BE2C (cell line): ENCODE measurements at places on chromosomes 6 and 20.

DNA sequence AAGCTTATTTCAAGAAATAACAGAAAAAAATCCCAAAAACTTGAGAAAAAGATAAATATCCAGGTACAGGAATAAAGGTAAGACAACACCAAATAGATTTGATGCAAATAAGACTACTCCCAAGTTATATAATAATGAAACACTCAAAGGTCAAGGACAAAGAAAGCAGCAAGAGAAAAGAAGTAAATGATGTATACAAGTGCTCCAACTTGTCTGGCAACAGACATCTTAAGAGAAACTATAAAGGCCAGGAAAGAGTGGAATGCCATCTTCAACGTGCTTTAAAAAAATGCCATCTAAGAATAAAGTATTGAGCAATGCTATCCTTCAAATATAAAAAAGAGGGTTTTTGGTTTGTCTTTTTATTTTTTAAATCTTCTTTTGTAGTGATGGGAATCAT lies 54.2 kb downstream of the REV3L start:
- DNase-seq, result no peak

DNA sequence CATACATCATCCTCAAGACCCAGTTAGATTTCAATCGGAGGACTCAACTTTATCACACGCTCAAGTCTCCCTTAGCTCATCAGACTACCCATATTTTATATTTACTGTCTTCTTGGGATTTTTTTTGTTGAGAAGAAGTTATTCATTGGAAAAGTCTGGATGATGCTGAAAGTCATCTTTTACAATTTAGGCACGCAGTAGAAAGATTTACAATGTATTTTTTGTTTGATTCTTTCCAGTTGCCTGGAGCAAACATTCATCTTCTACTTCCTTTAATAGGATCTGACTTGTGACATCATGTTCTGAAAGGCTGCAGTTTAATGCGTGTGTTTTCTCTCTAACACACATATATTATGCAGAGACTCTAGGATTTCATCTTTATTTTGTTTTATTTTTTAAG lies 235.7 kb downstream of the DOK5 start:
- DNase-seq, result no peak

DNA sequence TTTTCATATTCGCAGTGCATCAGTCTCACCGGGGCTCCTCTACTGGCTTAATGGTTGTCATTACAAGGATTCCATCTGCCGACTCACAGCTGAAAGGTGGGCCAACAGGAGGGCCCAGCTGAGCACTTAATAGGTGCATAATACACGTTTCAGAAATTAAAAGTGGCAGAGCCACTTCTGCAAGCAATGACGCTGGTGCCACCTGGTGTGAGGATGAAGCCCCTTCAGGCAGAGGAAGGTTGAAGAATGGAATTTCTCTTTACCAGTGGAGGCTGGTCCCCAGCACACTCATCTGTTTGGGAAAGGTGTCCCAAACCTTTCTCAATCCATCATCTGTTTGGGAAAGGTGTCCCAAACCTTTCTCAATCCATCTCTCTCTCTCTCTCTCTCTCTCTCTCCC lies 8.2 kb upstream of the STMND1 start:
- no peak for DNase-seq

- no peak for DNase-seq
Observed at GRCh38 chr20:46210672-46211330, 92.7 kb downstream of the CD40 start.

DNA sequence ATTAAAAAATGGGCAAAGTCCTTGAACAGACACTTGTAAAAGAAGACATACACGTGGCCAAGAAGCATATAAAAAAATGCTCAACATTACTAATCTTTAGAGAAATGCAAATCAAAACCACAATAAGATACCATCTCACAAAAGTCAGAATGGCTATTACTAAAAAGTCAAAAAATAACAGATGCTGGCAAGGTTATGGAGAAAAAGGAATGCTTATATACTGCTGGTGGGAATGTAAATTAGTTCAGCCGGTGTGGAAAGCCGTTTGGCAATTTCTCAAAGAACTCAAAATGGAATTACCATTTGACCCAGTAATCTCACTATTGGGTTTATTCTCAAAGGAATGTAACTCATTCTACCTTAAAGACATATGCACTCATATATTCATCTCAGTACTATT lies 166.6 kb downstream of the KHDC1L start:
- DNase-seq, result no peak

- DNase-seq, result peak; percentile 64
Observed at GRCh38 chr20:32155017-32155981, 45.8 kb downstream of the TM9SF4 start.

DNA sequence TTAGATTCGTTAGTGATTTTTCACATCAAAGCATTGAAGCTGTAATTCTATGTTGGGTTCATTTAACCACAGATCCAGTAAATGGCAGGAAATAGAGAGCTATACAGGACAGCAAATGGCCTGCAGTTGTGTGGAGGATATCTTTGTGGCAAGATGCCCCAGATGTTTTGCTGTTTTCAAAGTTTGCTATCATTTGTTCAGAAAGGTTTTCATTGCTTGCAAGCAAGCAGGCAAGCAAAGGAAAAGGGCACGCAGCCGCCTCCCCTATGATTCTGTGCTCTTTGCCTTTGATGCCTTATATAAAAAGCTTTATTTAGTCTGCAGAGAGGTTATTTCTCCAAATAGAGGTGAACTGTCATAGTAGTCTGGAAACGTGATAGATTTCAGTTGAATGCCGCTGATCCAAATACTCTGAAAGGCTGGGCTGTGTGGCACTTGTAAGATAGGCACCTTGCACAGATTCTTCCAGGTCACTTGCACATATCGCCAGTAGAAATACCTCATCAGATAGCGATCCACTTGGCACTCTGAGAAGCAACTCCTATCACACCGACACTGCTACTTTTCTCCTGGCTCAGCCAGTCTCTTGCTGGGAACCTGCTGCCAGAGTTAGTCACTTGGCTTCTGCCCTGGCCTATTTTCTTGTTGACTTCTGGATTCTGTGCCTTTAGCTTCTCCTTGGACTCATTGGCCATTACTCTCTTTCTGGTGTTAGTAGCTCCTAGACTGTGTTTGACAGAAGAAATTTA lies 66.4 kb downstream of the UTRN start:
- DNase-seq, result no peak
